ENCODE measurements at places on chromosomes 1 and 21.

DNA sequence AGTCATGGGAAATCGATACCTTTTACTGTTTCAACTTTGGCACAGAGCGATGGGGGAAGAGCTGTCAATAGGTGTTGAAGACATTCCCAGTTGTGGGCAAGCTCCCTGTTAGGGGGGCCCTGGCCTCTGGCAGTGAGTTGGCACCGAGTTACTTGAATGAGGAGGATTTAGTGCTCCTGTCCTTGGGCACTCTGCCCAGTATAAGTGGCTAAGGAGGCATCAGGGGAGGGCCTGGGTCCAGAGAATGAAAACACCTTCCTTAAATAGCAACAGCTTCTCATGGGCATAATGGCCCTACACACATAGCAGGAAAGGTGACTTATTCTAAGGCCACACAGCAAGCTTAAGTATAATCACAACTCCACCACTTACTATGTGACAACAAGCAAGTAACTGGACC is 664.4 kb downstream of the PTPRU start:
- no peak for DNase-seq

DNA sequence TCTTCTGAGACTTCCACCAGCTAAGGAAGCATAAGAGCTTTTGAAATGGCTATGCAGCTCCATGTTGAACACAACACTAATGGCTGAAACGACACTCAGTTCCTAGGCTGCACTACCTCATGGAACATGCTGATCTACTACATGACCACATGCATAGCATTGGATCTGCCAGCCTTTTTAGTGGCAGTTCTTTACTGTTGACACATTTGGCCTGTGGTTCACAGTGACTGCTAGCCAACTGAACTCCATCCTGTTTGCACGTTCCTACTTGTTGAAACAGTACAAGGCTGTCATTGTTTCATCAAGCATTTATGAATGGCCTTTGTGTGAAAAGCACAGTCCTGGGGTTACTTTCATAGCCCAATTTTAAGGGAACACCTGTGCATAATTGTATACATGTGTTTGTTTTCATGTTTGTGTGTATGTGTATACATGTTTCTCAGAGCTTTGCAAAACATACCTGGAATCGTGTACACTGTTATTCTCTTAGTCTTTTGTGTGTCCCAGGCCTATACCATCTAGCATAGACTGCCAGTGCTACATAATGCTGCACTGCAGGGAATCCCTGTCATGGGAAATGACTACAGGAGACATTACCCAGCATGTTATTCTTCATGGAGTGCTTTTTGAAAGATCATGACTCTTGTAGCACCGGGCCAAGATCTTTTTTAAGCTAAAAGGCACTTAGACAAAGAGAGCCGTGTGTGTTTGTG is 179.6 kb upstream of the ESRRG start:
- DNase-seq: no peak

- no peak for DNase-seq
Measured at GRCh38 chr1:186535388-186536133, 74.6 kb upstream of the PDC start.

DNA sequence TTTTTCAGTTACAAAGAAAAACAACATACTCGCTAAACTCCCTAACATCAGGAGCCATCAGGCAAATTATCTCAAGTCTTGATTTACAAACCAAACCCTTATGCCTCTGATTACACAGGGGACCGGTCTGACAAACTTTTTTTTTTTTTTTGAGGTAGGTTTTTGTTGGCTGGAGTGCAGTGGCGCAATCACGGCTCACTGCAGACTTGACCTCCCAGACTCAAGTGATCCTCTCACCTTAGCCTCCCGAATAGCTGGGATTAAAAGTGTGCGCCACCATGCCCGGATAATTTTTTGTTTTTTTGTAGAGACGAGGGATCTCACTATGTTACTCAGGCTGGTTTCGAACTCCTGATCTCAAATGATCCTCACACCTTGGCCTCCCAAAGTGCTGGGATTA is 3.8 kb upstream of the MIIP start:
- DNase-seq: no peak

Data from stimulated activated CD4-positive, alpha-beta T cell treated with anti-CD3 and anti-CD28 coated beads, Interleukin-2, amount 100 ng/mL, for 24 hours (primary cell).